ENCODE measurements at places on chromosomes 4 and X.
A peak's percentile ranks its signal among the peaks of the same experiment; 100 is the strongest.

DNA sequence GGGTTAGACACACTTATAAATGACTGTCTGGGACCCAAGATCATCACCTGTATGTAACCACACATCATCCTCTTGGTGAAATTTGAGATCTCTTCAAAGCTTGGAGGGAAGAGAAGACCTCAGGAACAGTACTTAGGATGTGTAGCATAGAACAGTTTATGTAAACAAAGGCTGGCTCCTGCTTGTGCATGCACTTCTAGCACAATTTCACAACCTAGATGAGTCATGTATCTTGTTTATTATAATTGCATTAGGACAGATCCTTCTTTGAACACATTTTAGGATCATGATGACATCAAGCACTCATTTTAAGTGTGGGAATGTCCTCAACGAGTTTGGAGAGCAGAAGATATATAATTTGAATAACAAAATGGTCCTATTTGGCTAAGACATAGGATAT, 26.3 kb upstream of the ZMAT1 start:
- DNase-seq = no peak

DNA sequence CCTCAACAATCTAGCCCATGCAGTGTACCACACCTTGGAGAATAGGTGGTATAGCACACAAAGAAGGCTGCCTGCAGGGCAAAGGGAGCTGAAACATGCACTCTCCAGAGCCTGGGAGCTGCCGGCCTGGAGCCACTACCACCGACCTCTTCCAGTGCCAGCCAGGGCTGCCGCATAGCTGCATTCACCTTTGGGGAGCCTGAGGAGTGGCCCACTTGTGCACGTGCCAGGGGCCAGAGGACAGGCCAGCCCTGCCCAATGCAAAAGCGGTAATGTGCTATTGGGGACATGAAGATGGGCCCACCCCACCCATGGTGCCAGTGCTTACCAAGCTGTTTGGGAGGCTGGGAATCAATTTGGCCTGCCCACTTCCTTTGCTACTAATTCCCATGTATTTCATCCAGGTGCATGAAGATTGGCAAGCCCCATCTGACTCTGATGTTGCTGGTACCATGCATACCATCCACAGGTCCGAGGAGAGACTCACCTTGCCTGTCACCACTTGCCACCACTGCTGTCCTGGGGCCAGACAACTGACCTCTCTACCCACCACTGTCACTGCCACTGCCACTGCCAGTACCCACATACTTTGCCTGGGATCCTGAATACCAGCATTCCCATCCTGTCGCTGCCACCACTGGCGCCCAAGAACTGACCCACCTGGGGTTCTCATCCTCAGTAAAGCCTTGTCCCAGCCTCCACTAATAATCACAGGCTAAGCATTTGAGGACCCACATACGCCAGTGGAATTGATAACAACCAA, 506.9 kb downstream of the MAGEB5 start:
- no peak for DNase-seq

- DNase-seq = no peak
These were observed 53.4 kb upstream of the COL25A1 start for GRCh38 chr4:109355835-109356234.

DNA sequence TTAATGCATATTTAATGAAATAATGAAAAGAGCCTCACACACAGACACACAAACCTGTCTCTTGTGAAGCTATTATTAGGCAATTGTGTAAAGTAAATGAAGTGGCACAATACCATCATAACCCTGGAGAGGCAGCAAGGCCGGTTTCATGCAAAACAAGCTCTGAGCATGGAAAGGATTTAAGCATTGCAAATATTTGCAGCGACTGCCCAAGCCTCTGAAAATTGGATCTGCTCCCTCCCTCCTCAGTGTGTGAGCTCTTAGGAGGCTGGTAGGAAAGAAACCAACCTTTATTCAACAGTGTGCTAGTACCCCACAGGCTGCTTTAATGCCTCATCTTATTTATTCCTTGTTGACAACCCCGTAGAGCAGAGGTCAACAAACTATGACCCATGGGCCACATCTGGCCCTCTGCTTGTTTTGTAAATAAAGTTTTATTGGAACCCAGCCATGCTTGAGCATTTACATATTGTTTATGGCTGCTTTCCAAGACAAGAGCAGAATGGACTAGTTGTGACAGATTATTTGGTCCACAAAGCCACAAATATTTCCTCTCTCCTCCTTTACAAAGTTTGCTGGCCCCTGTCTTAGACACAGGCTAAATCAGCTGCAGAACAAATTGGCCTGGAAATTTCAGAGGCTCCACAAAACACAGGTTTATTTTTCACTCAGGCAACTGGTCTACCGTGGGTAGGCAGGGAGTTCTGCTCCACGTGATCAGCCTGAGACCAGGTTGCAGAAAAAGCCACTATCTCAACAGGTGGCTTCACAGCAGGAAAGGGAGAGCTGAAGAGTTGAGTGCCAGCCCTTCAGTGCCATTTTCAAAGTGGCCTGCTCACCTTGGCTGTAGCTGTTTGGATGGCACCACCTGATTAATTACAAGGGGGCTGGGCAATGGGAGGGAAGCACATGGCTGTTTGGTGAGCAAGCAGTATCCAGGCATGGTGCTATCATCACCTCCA, 16.8 kb downstream of the RS1 start:
- no peak for DNase-seq

DNA sequence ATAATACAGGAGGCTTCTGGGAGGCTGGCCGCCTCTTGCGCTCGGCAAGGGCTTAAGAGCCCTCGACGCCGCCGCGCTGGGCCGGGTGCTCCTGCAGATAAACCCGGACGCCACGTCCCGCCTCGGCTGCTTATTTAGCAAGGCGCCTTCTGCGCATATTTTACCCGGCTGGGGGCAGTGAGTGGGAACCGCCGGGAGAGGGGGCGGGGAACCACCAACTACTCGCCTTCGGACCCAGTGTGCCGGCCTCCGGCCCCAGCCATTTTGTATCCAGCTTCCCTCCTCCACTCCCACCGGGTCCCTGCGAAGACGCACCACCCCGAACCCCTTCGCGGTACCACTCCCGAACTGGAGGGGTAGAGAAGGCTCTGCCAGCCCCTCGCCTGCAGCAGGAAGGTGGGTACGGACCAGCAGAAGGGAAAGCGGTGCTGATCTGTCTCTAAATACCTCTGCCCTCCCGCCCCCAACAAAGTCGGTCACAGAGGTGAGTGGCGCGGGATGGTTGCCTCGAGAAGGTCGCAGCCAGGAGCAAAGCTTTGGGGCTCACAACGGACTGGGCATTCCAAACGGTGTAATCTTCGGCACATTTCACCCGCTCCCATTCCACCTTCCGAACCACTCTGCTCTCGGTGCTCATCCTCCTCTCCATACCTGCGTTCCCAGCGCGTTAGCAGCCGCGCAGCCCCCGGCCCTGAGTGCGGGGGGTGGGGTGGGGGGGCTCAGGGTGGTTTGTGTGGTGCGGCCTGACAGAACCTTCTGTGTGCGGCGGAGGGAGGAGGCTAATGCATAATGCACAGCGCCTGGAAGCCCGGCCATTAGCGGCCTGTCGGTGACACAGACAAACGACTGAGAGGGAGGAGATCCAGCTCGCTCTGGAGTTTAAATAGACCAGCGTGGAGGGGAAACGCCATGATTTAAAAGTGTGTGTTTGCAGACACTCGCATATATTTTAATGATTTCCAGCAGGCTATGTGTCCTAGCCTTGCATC, 4.9 kb upstream of the BCOR start:
- DNase-seq = no peak

- DNase-seq = no peak
These were observed 167.3 kb upstream of the LEF1 start for GRCh38 chr4:108336076-108336475.

DNA sequence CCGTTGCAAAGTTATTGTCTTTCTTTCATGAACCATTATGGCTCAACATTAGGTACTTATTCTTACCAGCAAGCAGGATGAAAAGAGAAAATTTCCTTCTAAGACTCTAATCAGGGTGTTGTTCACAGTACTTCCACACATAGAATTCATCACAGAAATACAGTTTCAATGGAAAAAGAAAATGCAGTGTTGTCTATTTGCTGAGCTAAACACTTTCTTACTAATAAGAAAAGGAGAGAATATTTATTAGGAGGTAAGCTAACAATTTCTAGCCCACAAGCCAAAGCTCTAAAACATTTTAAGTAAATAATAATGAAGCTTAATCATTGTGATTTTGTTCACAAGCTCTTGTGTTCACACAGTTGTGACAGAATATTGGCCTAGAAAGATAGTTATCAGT, 1772.8 kb upstream of the PCDH7 start:
- no peak for DNase-seq

- no peak for DNase-seq
These were observed 1.3 kb downstream of the TACC3 start for GRCh38 chr4:1722551-1723118.

DNA sequence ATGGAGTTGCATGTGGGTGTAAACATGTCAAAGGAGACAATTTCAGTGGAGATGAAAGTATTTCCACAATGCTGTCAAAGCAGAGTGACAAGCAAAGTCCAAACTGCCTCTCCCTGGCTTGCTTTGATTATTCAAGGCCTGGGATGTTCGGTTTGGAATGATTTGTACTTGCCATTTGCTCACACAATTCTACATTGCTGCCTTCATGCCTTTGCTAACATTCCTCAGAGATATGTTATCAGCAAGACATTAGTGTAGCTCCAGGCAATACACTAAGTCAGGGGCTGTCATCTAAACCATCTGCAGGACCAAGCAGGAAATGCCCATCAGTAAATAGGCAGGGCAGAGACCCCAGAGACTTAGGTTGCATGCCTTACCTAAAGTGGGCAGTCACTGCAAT, 79.6 kb upstream of the C1QTNF7 start:
- DNase-seq = no peak

DNA sequence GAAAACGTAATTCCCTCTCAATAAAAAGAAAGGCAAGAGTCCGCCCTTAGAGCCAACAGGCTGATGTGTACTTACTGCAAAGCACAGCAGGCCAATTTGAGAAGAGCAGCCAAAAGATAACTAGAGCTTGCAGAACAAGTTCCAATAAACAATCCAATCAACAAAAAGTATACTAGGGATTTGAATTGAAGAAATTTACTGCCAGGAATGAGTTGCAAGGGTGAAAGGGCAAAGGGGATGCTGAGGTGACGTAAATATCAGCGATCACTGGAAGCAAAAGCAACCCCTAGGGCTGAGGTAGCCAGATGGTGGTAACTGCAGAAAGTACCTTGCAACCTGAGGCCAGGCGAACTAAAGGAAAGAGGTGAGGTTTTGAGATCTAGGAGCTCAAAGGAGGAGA, 152.1 kb upstream of the TENM3 start:
- DNase-seq = no peak

DNA sequence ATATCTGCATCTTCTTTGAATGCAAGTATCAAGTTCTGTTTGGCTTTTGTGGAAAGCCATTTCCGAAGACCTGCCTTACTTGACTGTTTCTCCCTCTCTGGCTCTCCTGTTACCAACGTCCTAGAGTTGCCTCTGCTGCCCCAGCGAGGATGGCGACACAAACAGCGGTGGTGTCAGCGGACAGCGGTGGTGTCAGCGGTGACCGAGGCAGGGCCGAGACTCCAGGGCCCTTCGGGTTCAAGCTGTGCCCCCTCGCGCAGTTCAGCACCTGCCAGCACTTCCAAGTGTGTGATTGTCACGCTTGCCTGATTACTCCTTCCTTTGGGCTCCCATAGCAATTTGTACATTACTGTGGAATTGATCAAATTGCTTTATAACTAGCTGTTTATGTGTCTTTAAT, 336.9 kb upstream of the FAT1 start:
- no peak for DNase-seq

GRCh38 chr4:107863416-107863815, 38.7 kb downstream of the SGMS2 start:
- DNase-seq = no peak

DNA sequence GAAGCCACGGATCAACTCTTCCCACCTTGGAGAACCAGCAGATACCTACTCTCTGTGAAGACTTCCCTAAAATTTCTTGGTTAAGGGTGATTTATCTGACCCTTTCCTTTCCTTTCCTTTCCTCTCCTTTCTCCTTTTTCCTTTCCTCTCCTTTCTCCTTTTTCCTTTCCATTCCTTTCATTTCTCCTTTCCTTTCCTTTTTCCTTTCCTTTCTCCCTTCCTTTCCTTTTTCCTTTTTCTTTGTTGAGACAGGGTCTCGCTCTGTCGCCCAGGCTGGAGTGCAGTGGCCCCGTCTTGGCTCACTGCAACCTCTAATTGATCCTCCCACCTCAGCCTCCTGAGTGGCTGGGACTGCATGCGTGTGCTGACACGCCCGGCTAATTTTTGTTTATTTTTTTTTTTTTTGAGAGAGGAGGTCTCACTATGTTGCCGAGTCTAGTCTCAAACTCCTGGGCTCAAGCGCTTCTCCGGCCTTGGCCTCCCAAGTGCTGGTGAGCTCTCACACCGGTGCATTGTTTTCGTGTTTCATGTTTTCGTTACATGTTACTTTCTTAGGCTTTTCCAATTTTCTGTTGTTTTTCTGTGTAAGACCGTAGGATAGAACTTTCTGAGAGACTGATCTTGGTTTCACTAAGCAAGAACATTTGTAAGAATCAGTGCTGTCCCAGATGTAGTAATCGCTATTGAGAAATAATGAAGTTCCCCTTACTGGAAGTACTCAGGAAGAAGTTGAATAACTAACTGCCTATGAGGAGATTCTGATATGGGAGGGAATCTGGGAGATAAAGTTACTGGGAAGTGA, 2.0 kb downstream of the TMEM165 start:
- DNase-seq = no peak

GRCh38 chr4:114601304-114602052, 2.9 kb downstream of the UGT8 start:
- DNase-seq = peak; percentile 14

DNA sequence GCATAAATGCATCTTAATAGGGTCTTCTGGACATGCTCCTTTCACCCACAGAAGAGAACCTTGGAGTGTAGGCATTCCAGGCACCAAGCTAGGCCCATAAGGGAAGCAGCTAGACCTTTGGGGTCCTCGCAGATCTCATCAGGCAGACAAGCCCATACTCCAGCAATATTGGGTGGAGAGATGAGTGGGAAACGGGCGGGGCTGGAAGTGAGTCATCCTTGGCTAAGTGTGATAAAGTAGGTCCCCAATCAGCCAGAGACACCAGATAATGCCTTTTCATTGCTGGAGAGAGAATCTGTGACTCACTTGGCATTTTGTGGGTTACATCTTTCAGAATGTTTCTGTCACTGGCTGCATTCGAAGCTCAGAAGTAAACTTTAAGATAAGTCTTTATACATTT, 133.3 kb upstream of the MBNL3 start:
- peak; percentile 24 for DNase-seq

GRCh38 chrX:118271775-118272174, 74.1 kb upstream of the WDR44 start:
- DNase-seq = peak; percentile 41

DNA sequence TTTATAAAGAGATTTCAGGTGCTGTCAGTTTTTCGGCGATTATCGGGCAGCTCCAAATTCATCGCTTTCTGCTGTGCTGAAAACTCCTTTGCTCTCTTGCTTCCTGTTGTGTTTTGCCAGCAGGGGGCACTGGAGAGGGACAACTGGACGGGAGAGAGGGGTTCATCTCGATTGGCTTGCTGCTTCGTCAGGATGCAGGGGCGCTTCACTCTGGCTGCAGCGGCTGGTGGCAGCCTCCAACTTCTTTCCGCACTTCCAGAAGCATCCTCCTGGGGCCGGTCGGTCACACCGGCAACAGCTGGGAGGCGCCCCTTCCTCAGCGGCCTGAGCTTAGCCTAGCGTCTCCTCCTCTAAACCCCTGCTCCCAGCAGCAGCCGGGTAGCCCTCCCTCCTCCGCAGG, 29.5 kb downstream of the MSL3 start:
- DNase-seq = peak; percentile 10

Data from foreskin melanocyte (primary cell).